Left renal pelvis (tissue), 4 donors: ENCODE measurements at places on chromosomes 16 and 17. TPM values are rescaled to one million over a fixed set of nuclear protein-coding genes. Genes with fewer than 3 reads are reported as not detected.

OTOP2 gene
- not detected for polyA plus RNA-seq

NPIPB6 gene
- 2.3 TPM for polyA plus RNA-seq

FMNL1 gene
- polyA plus RNA-seq, result 5.7 TPM

GRCh38 chr17:32523017-32523680 is 36.4 kb downstream of the CDK5R1 start:
- no peak for DNase-seq

- DNase-seq, result no peak
Measured at GRCh38 chr16:67389911-67390815, 3.1 kb downstream of the TPPP3 start.

- DNase-seq, result no peak
Measured at GRCh38 chr17:47257651-47258339, 4.2 kb downstream of the ITGB3 start.
